ENCODE measurements at places on chromosomes 7 and 10.

DNA sequence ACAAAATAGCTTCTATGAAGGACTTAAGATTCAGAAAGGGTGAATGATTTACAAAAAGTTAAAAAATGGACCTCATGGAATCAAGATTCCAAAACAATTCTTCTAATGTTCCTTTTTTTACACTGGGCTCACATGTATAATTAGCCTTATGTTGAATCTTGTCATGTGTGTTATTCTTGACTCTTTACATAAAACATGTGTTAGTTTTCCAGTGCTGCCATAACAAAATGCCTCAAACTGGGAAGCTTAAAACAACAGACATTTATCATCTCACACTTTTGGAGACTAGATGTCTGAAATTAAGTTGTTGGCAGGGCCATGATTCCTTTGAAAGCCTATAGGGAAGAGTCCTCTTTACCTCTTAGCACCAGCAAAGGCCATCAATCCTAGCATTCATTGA is 192.5 kb upstream of the SORCS1 start:
- no peak for DNase-seq

DNA sequence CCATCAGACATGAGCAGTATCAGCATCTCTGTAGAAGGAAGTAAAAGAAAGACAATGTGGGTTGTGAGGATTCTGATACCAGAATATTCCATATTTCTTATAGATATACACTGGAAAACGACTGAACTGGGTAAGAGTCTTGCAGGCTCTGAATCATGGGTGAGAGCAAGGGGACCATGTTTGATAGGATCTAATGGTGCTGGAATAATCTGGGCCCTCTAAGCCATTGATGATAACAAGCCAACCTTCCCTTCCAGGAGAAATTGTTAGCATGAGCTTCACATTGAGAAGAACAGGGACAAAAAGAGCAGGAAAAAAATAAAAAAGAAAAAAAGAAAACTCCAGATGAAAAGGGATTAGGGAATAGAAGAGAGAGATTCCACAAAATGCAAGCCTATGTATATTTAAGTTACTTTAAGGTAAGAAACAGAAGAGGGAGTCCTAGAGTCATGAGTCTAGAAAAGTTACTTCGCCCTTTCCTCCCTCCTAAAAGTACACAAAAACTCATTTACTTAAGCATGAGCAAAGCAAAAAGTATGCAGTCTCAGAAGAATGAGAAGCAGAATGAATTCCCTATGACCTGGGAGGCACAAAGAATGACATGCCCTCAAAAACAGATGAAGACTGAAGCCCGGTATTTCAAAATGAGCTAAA is 181.9 kb downstream of the TMEM26 start:
- DNase-seq = no peak

DNA sequence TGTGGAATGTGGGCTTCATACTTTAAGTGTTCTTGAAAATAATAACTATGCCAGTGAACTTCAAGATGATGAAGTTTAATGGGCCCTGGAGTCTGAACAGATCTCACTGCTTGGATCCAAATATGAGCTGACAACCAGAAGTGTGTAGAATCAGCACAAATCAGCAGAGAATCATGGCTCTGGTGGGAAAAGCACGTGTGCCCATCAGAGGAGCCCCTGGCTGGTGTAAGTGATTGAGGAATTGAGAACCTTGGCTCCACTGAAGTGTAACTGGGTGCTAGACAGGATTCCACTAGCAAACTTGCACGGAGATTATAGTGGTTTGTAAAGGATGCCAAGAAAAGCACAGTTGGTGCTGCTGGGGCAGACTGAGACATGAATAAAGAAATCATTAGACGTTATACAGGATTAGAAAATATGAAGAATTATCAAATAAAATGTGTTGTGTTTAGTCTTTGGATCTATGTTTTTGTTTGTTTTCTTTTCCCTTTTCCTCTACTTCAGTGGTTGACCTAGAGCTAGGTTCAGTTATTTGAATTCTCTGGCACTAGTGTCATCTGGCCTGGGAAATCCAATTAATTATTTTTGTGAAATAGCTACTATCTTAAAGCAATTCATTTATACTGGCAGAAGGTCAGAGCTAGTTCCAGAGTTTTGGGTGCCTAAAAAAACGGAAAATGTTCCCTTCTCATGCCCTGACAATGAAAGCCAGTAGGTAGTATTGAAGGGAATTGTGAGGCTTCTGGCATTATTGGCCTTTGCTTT is 175.7 kb upstream of the MEOX2 start:
- no peak for DNase-seq

DNA sequence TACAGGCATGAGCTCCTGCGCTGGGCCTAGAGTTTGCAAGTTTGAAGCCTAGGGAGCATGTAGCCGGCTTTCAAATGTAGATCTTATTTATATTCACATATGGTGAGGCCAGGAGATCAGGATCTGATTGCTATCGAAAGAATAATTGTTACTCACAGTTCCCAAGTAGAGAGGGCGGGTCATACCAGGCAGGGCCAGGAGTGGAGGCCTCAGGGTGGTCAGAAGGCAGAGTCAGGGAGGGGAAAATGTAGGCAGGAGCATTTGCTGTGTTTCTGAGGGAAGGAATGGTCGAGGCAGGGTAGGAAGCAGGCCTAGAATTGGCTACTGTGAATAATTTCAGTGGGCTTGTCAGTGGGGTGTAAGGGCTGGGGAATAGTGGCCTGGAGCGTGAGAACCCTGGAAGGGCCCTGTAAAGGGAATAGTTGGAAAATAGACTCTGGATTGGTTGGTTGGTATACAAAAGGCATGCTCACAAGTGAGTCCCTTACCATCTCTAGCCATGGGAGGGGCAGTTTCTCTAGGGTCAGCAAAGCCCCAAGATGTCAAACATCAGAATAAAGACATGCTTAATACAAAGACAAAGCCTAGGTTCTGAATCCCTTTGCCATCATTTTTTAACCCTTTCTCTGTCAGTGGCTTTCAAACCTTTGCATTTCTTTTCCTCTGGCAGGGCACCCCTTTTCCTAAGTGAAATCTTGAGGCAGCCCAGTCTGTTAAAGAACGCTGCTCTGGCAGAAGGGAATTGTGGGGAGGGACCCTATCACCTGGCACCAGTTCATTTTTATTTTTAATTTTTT is 36.0 kb upstream of the DLG5 start:
- no peak for DNase-seq

DNA sequence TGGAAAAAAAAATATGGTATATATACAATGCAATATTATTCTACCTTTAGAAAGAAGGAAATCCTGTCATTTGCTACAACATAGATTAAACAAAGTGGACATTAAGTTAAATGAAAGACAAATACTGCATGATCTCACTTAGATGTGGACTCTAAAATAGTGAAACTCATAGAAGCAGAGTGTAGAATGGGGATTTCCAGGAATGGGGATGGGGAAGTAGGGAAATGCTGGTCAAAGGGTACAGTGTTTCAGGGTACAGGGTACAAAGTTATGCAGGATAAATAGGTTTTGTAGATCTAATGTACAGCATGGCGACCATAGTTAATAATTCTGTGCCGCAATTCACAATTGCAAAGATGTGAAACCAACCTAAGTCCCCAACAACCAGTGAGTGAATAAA is 385.5 kb downstream of the SFMBT2 start:
- no peak for DNase-seq

Data from NCI-H774 (cell line).